ENCODE measurements at places on chromosomes 13 and 19.

DNA sequence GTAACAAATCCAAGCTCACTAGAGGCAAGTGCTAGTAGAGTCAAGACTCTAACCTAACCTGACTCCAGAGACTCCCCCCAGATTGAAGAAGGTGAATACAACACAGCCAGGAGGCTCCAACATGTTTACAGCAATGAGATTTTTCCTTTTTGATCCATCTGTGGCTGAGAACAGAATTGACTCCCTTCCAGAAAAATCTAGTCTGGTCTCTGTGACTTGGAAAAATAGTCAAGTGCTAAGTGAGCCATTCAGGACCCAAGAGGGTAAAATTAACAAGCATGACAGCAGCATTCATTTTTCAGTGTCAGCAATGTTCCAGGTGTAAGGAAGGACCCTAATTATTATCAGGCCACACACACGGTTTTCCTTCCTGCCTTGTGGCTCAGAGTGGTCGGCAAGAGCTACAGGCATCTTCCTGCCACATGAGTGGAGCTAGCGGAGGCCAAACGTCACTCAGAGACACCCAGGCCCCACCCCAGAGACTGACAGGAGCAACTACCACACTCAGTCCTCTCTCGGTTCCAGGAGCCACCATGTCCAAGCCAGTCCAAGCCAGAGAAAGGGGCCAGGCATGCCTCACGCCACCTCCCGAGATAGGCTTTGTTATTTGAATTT is 395.1 kb downstream of the FOXO1 start:
- DNase-seq, result peak; percentile 87

DNA sequence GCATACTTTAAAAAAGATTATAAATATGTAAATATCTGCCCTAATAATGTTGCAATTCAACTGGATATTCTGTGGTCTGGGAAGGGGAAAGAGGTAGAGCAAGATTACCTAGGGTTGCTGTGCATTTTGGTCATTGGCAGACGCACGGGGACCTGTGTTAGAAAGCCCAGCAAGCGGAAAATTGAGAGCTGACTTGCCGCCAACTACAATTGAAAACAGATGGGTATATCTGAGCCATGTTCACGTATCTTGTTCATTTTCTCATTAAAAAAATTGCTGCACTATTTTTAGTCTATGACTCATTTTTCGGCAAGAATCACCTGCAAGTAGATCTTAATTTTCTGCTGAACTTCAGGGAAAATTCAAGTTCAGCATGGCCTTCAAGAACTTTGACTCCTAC is 308.5 kb upstream of the TMTC4 start:
- DNase-seq, result no peak

- no peak for DNase-seq
Observed at GRCh38 chr19:50344661-50345318, 15.6 kb upstream of the KCNC3 start.

- DNase-seq, result no peak
Observed at GRCh38 chr13:79196366-79196765, 209.7 kb downstream of the RBM26 start.

GRCh38 chr13:23427342-23427843 is 6.1 kb downstream of the SACS start:
- no peak for DNase-seq

DNA sequence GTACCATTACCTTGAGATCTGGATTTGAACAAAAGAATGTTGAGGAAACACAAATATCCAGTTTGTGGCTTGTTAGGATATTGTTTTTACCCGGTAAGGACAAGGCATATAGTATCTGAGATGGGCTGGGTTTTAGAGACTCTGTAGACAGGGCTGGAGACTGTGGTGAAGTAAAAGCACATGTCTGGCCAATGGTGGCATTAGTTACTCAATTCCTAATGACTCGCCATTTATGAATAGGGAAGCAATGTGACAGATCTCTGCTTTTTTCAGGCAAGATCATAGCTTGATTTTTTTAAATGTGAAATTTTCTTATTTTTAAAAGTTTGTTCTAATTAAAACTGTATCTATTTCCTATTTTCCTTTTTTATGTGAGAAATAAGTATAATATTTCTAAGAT is 371.1 kb upstream of the SPRY2 start:
- no peak for DNase-seq

Measured in GDM1 (cell line).